ENCODE measurements at places on chromosomes 2 and 18. TPM values are rescaled to one million over a fixed set of nuclear protein-coding genes. Genes with fewer than 3 reads are reported as not detected.

Gene UGT1A1
- polyA plus RNA-seq: not detected

Gene LHCGR
- not detected for polyA plus RNA-seq

Gene MSH6
- 37.6 TPM for polyA plus RNA-seq

Gene IRS1
- polyA plus RNA-seq: 25.9 TPM

Gene SCG2
- not detected for polyA plus RNA-seq

Gene RUFY4
- polyA plus RNA-seq: not detected

Gene TMEM178A
- not detected for polyA plus RNA-seq

Gene SP5
- 17.4 TPM for polyA plus RNA-seq

Gene SERPINB12
- polyA plus RNA-seq: 0.67 TPM

Gene ANTXR1
- 106 TPM for polyA plus RNA-seq

Gene CDK15
- 1.8 TPM for polyA plus RNA-seq

Gene DTNA
- 103 TPM for polyA plus RNA-seq

Gene CHAC2
- 3.7 TPM for polyA plus RNA-seq

Gene TFCP2L1
- 0.80 TPM for polyA plus RNA-seq

Gene RNF152
- polyA plus RNA-seq: 6.4 TPM

Measured in muscle of arm (tissue), 14 donors.